ENCODE measurements at places on chromosomes 1 and 21. TPM values are rescaled to one million over a fixed set of nuclear protein-coding genes. Genes with fewer than 3 reads are reported as not detected.

The VHLL gene
- total RNA-seq, result not detected

The LCA5L gene
- total RNA-seq, result 2.6 TPM

The TCEA3 gene
- total RNA-seq, result 143 TPM

DNA sequence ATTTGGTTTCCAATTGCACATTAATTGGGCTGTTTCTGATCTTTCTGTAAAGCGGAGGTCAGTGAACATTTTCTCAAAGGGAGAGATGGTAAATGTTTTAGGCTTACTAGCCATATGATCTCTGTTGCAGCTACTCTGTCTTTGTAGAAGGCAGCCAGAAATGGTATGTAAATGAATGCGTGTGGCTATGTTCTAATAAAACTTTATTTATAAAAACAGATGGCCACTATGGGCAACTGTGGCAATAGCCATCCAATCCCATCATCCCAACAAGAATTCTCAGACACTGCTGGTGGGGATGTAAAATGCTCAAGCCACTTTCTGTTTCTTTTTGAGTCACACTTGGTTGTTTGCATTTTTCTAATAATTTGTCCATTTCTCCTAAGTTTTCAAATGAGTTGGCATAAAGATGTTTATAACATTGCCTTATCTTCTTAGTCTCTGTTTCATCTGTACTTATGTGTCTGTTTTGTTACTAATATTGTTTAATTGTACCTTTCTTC is 448.8 kb upstream of the VAMP3 start:
- DNase-seq, result no peak

DNA sequence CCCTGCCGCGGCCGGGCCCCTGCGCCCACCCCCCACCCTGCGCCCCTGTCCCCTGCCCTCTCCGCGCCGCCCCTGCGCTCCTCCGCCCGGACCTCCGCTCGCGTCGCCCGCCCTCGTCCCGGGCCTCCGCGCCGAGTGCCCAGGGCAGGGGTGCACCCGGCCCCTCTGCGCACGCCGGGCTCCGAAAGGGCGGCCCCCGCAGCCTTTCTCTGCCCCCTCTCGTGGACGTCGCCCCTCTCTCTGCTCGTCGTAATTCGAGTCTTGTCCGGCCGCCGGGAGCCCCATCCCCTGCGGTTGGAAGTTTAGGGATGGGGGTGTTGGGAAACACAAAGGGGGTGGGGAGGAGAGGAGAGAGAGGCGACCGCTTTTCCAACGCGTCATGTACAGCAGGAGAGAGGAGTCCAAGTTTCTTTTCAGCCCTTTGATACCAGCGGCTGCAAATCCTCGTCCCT is 407 bp downstream of the GALNT2 start:
- peak; percentile 61 for DNase-seq

- DNase-seq, result no peak
These were observed 600.5 kb downstream of the LTN1 start for GRCh38 chr21:28391938-28392849.

DNA sequence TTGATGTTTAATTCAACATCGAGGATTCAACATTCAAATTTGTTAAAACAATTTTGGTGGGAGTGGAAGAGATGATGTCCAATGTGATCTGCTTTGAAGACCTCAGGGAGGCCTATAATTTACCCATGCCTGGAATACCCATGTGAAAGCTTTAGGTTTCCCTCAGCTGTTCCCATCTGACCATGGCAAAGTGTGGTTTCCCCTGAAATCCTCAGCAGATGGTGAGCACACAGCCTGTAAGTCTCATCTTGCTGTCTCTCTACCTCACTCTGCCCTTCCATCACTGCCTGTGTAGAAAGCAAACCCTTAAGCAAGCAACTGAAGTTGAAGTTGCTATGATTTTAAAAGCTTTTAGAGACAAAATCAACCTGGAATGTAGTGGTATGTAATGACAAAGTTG is 80.1 kb upstream of the ATF3 start:
- DNase-seq, result no peak

DNA sequence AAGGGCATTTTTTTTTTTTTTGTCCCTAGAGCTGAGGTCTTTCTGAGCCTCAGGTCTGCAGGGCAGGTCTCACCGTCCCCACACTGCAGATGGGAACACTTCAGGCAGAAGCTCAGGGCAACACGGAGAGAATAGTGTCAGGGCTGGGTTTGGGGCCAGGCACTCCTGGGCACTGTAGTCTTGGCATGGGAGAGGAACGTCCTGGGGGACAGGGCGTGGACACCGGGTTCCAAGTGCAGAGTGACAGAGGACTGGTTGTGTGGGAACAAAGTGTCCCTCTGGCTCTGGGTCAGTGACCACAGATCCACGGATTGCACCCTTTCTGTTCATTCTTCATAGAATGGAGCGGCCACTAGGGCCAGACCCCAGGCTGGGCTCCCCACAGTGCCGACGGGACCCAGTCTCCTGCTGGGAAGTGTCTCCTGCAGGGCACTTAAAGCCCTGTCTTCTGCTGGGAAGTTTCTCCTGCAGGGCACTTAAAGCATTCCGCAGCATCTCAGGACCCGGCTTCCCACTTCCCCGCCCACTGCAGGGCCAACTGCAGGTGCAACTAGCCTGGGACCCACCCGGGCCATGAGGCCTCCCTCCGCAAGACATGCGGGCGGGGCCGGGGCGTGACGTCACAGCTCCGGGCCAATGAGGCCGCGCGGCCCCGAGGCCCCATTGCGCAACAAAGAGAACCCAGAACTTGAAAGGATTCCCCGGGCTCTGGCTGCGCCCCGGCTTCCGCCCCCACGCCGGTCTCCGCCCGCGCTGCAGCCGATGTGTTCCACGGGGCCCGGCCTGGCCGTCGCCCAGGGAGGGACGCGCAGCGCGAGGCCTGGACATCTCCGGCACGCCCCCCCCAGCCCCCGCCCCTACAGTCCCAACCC is 1.2 kb downstream of the GPR153 start:
- peak; percentile 82 for DNase-seq

All from adrenal gland (tissue), 19 donors.